Activated CD4-positive, alpha-beta T cell treated with anti-CD3 and anti-CD28 coated beads, Interleukin-2, amount 50 U/mL, for 16 hours (primary cell): ENCODE measurements at places on chromosomes 16 and 17.

DNA sequence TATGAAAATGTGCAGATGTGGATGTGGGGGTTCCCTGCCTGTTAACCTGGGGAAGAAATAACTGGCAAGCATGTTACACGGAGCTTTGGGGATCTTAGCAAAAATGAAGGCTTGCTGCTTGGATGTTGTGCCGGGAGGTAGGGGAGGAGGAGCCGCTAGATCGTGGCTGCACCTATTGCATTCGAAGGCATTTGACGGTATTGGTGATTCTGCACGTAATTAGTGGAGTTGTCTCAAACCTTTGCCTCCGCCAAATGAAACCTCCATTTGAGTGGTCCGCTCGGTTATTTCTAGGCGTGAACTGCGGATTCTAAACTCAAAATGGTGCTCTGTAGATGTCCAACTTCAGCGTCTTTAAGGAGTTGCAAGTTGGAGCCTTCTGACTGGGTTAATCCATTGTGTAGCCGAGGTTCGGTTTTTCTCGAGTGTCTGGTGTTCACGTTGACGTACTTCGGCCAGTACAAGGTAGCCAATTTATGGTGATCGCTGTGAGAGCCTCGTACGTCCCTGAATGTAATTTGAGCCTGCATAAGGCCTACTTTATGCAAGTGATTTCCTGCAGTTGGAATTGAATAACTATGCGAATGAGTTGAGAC lies 1.5 kb downstream of the TNRC6C start:
- DNase-seq: peak; percentile 30

GRCh38 chr17:75387771-75388170 lies 17.7 kb downstream of the GRB2 start:
- no peak for DNase-seq

DNA sequence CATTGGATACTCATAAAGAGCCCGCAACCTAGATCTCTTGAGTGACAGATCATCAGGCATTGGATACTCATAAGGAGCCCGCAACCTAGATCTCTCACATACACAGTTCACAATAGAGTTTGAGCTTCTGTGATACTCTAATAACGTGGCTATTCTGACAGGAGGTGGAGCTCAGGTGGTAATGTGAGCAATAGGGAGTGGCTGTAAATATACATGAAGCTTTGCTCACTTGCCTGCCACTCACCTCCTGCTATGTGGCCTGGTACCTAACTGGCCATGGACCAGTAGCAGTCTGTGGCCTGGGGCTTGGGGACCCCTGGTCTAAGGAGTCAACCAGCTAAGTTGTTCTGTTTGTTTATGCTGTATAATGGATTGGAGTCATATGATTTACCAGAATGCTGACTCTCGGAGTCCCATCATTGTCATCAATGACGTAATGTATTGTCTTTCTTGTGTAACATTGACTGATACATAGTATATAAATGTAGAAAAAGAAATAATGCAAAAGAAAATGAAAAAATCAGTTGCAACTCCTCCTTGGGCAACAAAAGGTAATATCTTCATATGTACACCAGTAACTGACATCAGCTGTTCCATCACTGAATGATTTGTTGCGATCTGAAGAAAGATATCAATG lies 17.5 kb downstream of the ABCA9 start:
- DNase-seq: no peak

GRCh38 chr17:16383216-16383615 lies 2.3 kb downstream of the UBB start:
- no peak for DNase-seq

GRCh38 chr17:40447806-40448205 lies 4.6 kb downstream of the IGFBP4 start:
- DNase-seq: no peak
